ENCODE measurements at places on chromosomes 3 and 15. TPM values are rescaled to one million over a fixed set of nuclear protein-coding genes. Genes with fewer than 3 reads are reported as not detected.

Gene ALS2CL
- total RNA-seq, result 8.5 TPM

Gene EIF2A
- 64.2 TPM for total RNA-seq

Gene AGTR1
- 0.91 TPM for total RNA-seq

Gene DHX36
- total RNA-seq, result 70.4 TPM

Gene CPA3
- total RNA-seq, result not detected

Gene XXYLT1
- total RNA-seq, result 26.2 TPM

Measured in astrocyte (in vitro differentiated cells and primary cell).